LoVo (cell line): ENCODE measurements at places on chromosomes 2 and 18.

- no peak for DNase-seq
Observed at GRCh38 chr2:218694405-218695145, 16.1 kb upstream of the TTLL4 start.

- no peak for DNase-seq
Observed at GRCh38 chr18:12811191-12811950, 72.7 kb downstream of the PTPN2 start.

GRCh38 chr2:54212456-54212855 lies 43.6 kb downstream of the TSPYL6 start:
- peak; percentile 20 for DNase-seq

DNA sequence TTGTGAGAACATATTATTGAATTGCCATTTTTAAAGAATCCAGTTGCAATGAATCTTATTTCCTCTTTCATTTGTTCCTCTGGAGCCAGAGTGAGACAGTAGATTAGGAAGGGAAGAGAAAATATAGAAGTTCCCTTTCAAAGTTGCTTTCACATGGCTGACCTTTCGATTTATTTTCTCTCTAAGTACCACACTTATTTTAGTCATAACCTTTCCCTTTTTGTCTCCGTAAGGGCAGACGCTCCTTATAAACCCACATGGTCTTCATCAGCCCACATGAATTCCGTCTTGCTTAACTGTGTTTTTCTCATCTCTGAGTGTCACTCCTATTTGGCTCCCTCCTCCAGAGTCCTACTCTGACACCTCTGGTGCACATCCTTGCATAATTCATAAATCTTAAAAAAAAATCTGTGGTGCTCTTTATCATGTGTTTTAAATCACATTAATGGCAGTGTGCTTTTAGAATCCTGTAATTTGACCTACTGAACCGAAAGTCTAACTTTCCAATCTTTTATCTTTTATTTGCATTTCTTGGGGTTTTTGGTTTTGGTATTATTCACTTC lies 38.5 kb upstream of the ZNF396 start:
- no peak for DNase-seq

DNA sequence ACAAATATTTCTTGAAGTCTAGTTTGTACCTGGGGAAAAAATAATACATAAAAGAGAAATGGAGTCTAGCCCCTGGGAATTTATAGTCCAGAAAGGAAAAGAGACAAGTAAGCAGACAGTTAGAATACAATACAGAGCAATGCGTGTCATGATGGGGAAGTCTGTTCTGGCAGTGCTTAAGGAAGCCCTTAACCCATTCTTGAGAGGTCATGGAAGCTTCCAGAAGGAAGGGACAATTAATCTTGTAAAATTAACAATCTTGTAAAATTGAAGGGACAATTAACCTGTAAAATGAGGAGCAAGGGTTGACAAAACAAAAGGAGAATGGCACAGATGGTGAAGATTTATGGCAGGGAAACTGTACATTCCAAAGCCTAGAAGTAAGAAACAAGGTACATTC lies 66.7 kb downstream of the METTL4 start:
- DNase-seq, result no peak

GRCh38 chr2:129798626-129799025 lies 180.8 kb upstream of the RAB6C start:
- no peak for DNase-seq

DNA sequence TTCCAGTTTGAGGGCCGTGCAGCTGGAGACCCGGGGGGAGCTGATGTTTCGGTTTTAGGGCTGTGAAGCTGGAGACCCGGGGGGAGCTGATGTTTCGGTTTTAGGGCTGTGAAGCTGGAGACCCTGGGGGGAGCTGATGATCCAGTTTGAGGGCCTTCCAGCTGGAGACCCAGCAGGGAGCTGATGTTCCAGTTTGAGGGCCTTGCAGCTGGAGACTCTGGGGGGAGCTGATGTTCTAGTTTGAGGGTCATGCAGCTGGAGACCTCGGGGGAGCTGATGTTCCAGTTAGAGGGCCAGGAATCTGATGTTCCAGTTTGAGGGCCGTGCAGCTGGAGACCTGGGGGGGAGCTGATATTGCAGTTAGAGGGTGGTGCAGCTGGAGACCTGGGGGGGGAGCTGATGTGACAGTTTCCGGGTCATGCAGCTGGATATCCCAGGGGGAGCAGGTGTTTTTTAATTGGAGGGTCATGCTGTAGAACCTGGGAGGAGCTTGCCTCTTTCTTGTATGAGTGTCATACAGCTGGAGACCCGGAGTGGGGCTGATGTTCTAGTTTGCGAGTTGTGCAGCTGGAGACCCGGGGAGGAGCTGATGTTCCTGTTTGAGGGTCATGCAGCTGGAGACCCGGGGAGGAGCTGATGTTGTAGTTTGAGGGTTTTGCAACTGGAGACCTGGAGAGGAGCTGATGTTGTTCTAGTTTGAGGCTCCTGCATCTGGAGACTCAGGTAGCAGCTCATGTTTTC lies 153.2 kb downstream of the RTP5 start:
- DNase-seq, result no peak

GRCh38 chr2:143251681-143252080 lies 122.5 kb downstream of the ARHGAP15 start:
- DNase-seq, result no peak

DNA sequence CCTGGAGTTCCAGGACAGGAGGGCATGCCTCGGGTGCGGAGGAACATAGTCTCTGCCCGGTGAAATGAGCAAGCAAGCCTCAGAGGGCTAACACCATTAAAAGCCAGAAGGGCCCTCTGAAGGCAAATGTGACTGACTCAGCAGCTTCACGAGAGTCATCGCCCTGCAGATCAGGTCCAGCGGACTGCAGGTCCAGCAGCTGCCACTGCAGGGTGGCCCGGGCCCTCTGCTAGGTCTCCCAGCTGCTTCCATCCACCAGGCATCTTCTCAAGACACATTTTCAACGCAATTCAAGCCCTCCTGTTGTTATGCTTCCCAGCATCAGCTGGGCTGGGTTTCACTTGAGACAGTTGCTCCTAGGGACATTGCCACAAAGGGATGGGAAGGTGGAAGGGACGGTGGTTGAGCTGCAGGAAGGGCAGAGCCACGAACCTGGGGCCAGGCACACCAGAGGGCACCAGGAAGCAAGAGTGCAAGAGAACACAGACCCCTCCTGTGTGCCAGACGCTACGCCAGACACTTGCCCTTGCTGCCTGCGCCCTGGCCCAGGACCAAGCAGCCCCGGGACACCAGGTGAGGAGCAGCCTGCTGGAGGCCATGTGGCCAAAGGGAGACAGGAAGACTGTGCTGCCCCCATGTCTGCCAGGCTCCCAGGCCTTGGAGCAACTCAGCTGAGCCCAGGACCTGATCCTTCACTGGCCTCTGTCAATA lies 173.0 kb downstream of the HDAC4 start:
- no peak for DNase-seq
